ENCODE measurements at places on chromosomes 12 and 14.

DNA sequence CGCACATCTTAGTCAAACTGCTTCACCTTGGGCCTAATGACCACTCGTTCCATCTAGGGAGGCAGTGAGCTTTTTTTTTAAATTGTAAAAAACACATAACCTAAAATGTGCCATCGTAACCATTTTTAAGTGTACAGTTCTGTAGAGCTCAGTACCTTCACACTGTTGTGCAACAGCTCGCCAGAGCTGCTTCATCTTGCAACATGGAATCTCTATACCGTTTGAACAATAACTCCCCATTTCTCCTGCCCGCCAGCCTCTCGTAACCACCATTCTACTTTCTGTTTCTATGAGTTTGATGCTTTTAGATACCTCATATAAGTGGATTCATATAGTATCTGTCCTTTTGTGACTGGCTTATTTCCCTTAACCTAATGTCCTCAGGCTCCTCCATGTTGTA, 196.2 kb downstream of the CHST11 start:
- DNase-seq = no peak

DNA sequence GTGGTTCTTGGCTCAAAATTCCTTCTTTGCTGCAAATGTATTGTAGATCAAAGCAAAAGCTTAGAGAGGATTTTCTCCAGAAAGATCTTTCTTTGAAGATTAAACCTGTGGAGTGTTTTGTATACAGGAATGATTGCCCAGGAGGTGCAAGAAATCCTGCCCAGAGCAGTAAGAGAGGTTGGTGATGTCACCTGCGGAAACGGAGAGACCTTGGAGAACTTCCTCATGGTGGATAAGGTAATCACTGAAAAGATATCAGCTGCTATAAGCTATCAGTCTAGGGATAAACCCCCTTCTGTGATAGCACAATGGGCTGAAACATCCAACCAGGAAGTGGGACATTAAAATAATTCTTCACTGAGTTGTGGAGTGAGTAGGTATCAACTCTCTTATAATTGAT, 85.7 kb downstream of the MYRFL start:
- DNase-seq = no peak

GRCh38 chr14:105389534-105389933, 8.8 kb upstream of the TEX22 start:
- no peak for DNase-seq

- DNase-seq = no peak
Measured at GRCh38 chr14:85442996-85443395, 86.9 kb upstream of the FLRT2 start.

GRCh38 chr12:21539797-21540196, 13.7 kb downstream of the SPX start:
- DNase-seq = no peak

DNA sequence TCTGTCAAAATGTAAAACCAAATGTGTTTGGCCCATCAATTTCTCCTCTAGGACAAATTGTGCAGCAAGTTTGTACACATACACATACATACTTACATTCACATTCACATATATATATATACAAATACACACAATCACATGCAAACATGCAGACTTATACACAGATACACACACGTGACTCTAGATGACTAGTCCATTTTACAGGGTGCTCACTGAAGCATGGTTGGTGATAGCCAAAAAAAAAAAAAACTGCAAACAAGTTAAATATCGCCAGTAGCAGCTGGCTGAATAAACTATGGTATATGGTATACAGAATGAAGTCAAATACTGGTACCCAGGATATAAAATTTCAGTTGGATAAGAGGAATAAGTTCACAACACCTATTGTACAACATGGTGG, 77.9 kb downstream of the SLC25A21 start:
- DNase-seq = no peak

DNA sequence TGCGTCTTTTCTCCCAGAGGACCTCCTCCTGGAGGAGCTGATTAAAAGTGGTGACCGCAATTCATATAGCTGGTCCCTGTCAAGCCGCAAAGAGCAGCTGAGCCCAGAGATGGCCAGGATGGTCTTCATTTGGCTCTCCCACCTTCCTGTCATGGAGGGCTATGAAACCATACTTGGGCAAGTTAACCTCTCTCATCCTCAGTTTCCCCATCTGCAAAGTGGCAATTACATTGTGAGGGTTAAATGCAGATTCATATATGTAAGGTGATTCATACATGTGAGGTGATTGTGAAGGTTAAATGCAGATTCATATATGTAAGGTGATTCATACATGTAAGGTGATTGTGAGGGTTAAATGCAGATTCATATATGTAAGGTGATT, 3.6 kb upstream of the TESC start:
- DNase-seq = no peak

DNA sequence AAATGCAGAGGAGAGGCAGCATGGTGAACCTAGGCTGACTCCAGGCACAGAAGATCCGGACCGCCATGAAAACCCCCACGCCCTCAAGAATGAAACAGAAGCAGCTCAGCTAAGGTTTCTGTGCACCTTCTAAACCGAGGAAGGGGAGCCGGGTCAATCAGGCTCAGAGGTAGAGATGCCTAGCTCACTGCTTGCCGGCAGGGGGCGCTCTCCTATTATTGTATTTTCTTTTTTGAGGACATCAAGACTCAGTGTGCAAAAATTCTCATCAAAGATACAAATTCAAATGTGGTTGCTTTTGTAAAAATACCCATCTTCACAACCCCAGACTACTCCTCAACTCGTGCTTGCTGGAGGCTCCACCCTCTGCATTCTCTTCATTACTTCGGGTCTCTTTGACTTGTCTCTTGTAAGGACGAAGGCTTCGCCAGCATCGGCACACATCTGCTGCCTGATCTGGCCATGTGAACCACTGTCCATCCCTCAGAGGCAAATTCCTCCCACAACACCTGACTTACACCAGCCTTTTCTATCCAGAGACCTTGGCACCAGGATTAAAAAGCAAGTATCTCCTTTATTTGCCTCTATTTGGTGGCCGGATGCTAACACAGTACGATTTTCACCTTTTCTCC, 33.4 kb upstream of the RNASE3 start:
- peak; percentile 47 for DNase-seq

DNA sequence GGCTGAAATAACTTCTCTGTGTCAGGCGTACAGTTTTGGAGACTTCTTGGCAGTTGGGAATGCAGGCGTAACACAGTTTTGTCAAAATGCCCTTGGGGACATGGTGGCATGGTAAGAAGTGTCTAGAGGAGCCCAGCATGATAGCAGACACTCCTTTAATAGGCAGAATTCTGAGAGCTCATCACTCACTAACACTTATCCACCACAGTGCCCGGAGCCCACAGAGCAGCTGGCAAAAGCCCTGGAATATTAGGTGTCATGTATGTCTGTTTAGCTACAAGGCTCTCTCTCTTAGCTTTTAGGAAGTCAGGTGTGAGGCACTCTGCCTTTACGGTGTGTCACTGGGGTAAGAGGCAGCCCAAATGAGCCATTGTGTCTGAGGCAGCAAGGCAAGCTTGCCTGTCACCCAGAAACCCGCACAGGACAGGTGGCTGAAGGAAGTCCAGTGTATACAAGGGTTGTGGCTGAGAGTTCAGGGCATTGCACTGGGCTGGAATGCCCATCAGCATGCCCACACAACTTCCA, 96.3 kb downstream of the ESRRB start:
- DNase-seq = no peak

DNA sequence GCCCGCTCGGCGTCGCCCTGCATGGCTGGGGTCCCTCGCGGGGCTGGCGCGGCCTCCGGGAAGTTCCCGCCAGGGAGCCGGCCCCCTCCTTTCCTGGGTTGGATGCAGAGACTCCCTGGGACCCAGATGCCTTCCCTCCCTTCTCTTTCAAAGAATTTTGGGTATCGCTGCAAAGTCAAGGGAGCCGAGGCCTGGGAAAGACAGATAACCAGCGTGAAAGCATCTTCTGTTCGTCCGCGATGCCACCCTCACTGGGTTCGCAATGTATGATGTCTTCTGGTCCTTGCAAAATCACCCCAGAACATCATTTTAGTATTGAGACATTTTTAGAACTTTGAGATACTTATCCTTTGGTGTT, 451 bp downstream of the IRAK3 start:
- DNase-seq = no peak

DNA sequence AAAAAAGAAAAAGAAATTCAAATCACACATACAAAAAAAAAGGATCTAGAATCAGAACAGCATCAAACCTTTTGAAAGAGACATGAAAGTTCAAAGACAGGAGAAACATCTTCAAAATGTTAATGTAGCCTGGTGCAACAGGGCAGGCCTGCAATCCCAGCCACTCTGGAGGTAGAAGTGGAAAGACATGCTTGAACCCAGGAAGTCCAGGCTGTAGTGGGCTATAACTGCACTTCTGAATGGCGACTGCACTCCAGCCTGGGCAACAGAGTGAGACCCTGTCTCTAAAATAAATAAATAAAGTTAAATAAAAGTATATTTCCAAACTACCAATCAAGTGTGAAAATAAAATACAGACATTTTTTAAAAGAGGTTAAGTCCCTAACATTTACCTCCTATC, 18.7 kb upstream of the AP4S1 start:
- DNase-seq = no peak

- no peak for DNase-seq
Measured at GRCh38 chr12:69254046-69254445, 14.7 kb downstream of the CPSF6 start.

GRCh38 chr12:40010899-40011774, 94.7 kb downstream of the SLC2A13 start:
- DNase-seq = peak; percentile 23

- DNase-seq = no peak
Measured at GRCh38 chr14:104973385-104974145, 4.6 kb downstream of the AHNAK2 start.

DNA sequence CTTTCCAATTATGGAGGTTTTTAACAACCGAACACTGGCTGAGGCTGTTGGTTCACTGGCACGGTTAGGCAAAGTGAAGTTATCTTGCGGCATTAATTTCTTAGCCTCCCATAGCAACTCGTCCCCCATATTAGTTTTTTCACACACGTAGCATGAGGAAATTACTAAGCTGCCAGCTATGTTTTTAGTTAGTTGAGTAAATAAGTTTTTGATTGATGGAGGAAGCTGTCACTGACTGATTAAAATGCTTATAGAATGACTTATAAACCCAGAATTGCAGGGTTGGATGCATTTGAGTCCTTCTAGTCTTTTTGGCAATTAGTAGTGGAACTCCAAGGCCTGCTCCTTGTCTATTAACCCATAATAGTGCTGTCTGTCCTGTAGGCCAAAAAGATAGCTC, 97.1 kb downstream of the ALG10 start:
- no peak for DNase-seq

- no peak for DNase-seq
Measured at GRCh38 chr14:100542619-100543205, 44.5 kb downstream of the BEGAIN start.

GRCh38 chr14:35366056-35366451, 38.5 kb downstream of the NFKBIA start:
- DNase-seq = no peak

- DNase-seq = no peak
Measured at GRCh38 chr12:54229624-54230212, 40.9 kb upstream of the SMUG1 start.

DNA sequence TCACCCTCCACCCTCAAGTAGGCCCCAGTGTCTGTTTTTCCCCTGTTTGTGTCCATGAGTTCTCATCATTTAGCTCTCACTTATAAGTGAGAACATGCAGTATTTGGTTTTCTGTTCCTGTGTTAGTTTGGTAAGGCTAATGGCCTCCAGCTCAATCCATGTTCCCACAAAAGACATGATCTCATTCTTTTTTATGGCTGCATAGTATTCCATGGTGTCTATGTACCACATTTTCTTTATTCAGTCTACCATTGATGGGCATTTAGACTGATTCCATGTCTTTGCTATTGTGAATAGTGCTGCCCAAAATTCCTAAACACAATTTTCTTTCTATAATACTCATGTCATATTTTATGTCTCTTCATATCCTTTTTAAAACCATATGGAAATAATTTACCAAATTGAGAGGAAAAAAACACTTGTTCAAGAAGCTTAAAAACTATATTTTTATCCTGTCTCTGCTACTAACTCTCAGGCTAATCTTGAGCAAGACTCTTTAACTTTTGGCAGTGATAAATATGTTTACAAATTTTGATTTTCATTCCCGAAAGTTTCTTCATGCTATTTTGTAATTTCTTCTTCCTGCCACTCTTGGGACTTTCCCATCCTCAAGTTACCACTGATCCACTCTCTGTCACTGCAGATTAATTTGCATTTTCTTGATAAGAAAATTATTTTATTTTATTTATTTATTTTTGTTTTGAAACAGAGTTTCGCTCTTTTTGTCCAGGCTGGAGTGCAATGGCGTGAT, 28.0 kb upstream of the OSBPL8 start:
- DNase-seq = no peak

DNA sequence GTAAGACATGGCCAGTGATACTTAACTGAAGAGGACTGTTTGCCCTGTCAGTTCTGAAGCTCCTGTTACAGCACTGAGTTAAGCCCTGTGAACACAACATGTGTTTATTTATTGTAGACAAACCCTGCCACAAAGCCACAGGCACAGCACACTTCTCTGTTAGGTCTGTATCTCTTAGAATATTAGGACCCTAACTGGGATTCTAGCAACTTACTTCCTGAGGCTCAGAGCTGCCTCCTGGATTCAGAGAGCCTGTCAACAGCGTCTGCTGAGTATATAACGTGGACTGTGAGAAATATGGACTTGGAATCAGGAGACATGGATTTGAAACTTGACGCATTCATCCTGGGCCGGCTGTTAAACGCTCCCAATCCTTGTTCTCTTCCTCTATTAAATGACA, 135.0 kb upstream of the HIF1A start:
- DNase-seq = no peak

GRCh38 chr14:99318091-99318958, 46.3 kb upstream of the BCL11B start:
- DNase-seq = no peak

DNA sequence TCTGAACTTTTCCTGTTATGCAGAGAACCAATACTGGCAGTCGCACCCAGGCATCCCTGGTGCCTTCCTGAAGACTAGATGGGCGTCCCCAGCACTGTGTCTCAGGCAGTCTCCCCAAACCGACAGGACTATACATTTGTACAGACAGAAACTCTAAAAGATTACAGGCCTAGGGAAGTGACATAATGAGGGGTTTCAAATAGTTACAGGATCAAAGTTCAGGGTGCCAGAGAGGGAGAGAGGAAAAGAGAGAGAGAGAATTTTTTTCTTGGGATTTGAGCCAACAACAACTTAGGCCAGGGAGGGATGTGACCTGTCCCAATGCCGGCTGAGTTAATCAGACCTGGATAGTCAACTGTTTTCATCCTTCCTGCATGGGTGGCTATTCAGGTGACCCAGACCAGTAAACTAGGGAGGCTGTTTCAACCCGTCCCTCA, 9.3 kb upstream of the GMFB start:
- DNase-seq = no peak

- no peak for DNase-seq
Measured at GRCh38 chr12:89680409-89680808, 28.2 kb downstream of the ATP2B1 start.

- DNase-seq = no peak
Measured at GRCh38 chr12:57844709-57845477, 1.6 kb downstream of the CTDSP2 start.
